Naive thymus-derived CD8-positive, alpha-beta T cell (primary cell): ENCODE measurements at places on chromosomes 7 and 10.

- DNase-seq = no peak
- H3K27ac ChIP-seq = no peak overlapping the region
- no peaks in the 10 kb centered on the region for H3K36me3 ChIP-seq
- H3K4me3 ChIP-seq = no peak overlapping the region
- H3K27me3 ChIP-seq = no peaks in the 10 kb centered on the region
Measured at GRCh38 chr10:82981137-82981723, 1106.2 kb downstream of the NRG3 start.

DNA sequence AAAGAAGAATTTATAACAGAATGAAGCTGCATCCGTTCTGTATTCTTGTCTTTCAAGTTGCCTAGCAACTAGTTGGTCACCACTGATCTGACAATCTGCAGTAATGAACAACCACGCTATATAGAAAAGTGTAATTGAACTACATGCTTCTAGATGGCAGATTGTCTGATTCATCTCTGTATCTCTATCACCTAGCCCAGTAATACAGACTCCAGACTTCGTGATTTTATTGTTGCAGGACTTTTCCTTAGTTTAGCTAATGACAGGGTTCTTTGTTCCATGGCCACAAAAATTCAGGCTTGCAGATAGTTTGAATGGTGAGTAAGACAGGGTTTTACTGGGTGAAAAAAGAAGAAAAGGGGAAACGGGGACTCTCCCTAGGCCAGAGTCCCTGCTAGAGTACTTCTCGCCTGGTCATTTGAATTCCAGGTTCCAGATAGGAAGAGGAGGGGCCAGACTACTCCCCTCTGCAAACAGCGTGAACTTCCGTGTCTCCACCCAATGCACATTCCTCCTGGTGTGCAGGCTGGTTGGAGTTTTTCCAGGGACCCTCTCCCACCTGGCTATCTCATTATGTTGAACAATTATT is 45.9 kb downstream of the COL1A2 start:
- peaks cover 22% of the 10 kb centered on the region for H3K27me3 ChIP-seq
- no peak overlapping the region for H3K4me3 ChIP-seq
- H3K4me1 ChIP-seq = no peaks in the 10 kb centered on the region
- no peaks in the 10 kb centered on the region for H3K36me3 ChIP-seq
- DNase-seq = no peak

GRCh38 chr10:20623546-20623945 is 273.6 kb downstream of the NEBL start:
- no peak overlapping the region for H3K27ac ChIP-seq
- no peak for DNase-seq
- no peak overlapping the region for H3K4me3 ChIP-seq
- no peaks in the 10 kb centered on the region for H3K27me3 ChIP-seq
- H3K36me3 ChIP-seq = no peaks in the 10 kb centered on the region
- H3K4me1 ChIP-seq = no peaks in the 10 kb centered on the region

GRCh38 chr7:641269-641671 is 85.2 kb upstream of the DNAAF5 start:
- H3K4me1 ChIP-seq = peaks cover 11% of the 10 kb centered on the region
- H3K4me3 ChIP-seq = no peak overlapping the region
- H3K27me3 ChIP-seq = no peaks in the 10 kb centered on the region
- H3K27ac ChIP-seq = no peak overlapping the region
- H3K36me3 ChIP-seq = no peaks in the 10 kb centered on the region

GRCh38 chr10:50351483-50352146 is 100.3 kb upstream of the ASAH2 start:
- DNase-seq = no peak
- H3K4me1 ChIP-seq = peaks cover 22% of the 10 kb centered on the region

GRCh38 chr7:84548366-84549365 is 354.1 kb upstream of the SEMA3A start:
- H3K4me1 ChIP-seq = no peaks in the 10 kb centered on the region
- no peak for DNase-seq
- no peaks in the 10 kb centered on the region for H3K27me3 ChIP-seq
- H3K27ac ChIP-seq = no peak overlapping the region
- no peaks in the 10 kb centered on the region for H3K36me3 ChIP-seq

- no peaks in the 10 kb centered on the region for H3K4me1 ChIP-seq
- H3K36me3 ChIP-seq = no peaks in the 10 kb centered on the region
- H3K27me3 ChIP-seq = no peaks in the 10 kb centered on the region
Measured at GRCh38 chr7:42735081-42735480, 176.8 kb downstream of the C7orf25 start.

GRCh38 chr10:36725581-36726520 is 399.5 kb upstream of the ANKRD30A start:
- no peaks in the 10 kb centered on the region for H3K36me3 ChIP-seq
- H3K27ac ChIP-seq = no peak overlapping the region
- no peak overlapping the region for H3K4me3 ChIP-seq
- H3K27me3 ChIP-seq = no peaks in the 10 kb centered on the region

DNA sequence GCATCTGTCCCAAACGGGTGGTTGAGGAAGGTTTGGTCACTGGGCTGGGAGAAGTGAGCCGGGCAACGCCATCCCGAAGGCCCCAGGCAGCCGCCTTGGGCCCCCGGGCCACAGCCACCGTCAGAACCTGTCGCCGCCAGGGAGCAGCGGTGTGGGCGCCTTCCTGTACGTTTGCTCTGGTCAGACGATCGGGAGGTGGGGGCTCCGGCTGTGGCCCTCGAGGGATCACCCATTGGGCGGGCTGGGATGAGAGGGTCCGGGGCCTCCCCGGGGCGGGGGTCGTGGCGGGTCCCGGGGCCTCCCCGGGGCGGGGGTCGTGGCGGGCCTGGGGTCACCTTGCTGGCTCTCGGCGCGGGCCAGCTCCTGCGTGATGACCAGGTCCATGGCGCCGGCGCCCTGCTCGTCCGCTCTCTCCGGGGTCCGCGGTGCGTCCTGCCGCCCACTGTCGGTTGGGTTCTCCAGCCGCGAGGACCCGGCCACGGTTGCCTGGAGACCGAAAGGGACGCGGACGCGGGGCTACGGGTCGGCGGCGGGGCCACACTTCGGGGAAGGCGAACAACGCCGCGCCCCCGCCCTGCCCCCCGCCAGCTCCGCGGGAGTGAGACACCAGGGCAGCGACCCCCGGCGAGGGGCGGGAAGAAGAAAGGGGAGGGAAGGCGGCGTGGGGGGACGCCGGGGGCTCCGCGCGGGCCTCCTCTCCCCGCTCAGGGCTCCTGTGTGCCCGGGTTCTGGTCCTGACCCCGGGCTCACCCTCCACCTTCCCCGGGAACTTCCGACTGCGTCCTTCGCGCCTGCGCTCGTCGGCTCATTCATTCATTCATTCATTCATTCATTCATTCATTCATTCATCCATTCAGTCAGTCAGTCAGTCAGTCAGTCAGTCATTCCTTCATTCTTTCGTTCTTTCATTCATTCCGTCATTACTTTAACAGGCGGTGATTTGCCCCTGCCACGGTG is at the start of gene CFAP46:
TSS of gene CFAP46 (minus strand) at position 470 of the 957 bp plus-strand sequence. CDS start at position 384, 86 bp downstream.
- DNase-seq = no peak
- H3K4me3 ChIP-seq = peak within 1 kb of the TSS; percentile 79
- H3K27ac ChIP-seq = no peak within 1 kb of the TSS

- no peak for DNase-seq
- H3K27me3 ChIP-seq = no peaks in the 10 kb centered on the region
- no peak overlapping the region for H3K4me3 ChIP-seq
- peaks cover 19% of the 10 kb centered on the region for H3K4me1 ChIP-seq
Measured at GRCh38 chr10:12186323-12186722, 9.4 kb downstream of the NUDT5 start.

DNA sequence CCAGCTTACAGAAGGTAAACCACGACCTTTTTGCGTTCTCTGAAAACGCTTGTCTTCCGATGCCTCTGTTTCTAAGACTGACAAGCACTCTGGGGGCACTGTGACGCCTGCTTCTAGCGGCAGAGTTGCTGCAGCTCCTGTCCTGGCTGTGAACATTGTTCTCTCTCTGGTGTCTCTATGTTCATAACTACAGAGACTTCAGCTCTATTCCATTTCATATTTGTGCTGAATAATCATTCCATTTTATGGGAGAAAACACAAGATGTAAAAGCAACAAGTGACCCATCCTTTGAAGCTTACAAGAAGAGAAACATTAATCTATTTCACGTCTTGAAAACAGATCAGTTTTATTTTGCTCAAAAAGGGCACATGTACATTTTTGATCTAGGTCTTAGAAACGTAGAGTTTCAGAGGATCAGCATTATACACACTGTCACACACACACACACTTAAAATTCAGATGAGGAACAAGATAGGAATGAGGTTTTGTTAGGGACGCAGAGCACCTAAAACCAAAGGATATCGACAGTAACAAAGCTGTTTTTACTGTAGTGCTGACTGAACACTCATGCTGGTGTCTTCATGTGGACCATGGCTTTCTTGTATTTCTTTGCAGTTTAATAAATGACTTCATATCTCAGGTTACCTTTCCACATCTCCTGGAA is 3.0 kb downstream of the IKZF1 start:
- H3K4me1 ChIP-seq = peaks cover 59% of the 10 kb centered on the region
- peaks cover 41% of the 10 kb centered on the region for H3K36me3 ChIP-seq
- DNase-seq = peak; percentile 84
- H3K27me3 ChIP-seq = no peaks in the 10 kb centered on the region
- H3K27ac ChIP-seq = peak overlapping the region; percentile 98
- H3K4me3 ChIP-seq = peak overlapping the region; percentile 88

- DNase-seq = no peak
- H3K4me3 ChIP-seq = peak overlapping the region; percentile 31
- peak overlapping the region; percentile 25 for H3K27ac ChIP-seq
- no peaks in the 10 kb centered on the region for H3K27me3 ChIP-seq
Measured at GRCh38 chr7:131370523-131370968, 42.9 kb downstream of the MKLN1 start.

DNA sequence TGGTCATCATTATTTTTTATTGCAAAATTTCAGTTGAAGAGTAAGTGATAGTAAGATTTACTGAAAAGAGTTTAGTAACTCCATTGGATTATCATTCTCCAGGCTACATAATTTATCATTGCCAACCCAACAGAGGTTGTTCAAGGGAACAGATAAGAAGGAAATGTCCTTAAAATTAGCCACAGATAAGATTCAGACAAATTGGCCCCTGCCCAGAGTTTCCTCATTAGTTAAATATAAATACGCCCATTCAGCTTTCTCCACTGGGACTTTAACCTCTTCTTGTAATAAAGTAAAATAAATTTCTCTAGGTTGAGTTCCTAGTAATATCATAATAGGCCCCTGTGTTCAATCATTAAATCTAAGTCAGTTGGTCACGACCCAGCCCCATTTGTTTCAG is 27.7 kb upstream of the PHYHIPL start:
- H3K27me3 ChIP-seq = no peaks in the 10 kb centered on the region
- no peak overlapping the region for H3K27ac ChIP-seq
- H3K4me3 ChIP-seq = no peak overlapping the region

DNA sequence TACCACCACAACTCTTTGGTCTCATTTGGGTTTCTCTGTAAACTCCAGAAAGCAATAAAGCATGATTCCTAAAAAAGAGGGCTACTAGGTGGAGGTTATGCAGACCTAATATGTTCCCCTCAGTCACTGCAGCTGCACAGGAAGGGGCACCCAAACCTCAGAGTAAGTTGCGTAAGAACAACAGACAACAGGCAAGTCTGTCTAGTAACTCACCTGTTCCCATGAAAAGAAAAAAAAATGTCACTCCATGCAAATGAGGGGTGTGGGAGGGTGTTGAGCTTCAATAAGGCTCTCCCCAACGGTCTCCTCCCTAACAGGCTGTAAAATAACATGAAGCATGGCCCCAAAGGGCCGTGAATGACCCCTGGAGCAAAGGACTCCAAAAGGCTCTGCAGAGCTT is 461.4 kb downstream of the KCNMA1 start:
- H3K27ac ChIP-seq = no peak overlapping the region
- no peaks in the 10 kb centered on the region for H3K4me1 ChIP-seq

GRCh38 chr10:51620131-51620530 is 79.3 kb downstream of the CSTF2T start:
- peaks cover 8% of the 10 kb centered on the region for H3K27me3 ChIP-seq
- H3K36me3 ChIP-seq = peaks cover 10% of the 10 kb centered on the region
- DNase-seq = no peak

GRCh38 chr7:44060948-44061644 is 4.3 kb downstream of the PGAM2 start:
- no peak overlapping the region for H3K27ac ChIP-seq
- H3K4me1 ChIP-seq = peaks cover 58% of the 10 kb centered on the region
- no peak overlapping the region for H3K4me3 ChIP-seq
- no peak for DNase-seq

GRCh38 chr10:44471410-44471809 is 86.5 kb upstream of the CXCL12 start:
- H3K4me3 ChIP-seq = no peak overlapping the region
- no peak overlapping the region for H3K27ac ChIP-seq
- H3K36me3 ChIP-seq = no peaks in the 10 kb centered on the region
- H3K27me3 ChIP-seq = peaks cover 41% of the 10 kb centered on the region
- no peak for DNase-seq

DNA sequence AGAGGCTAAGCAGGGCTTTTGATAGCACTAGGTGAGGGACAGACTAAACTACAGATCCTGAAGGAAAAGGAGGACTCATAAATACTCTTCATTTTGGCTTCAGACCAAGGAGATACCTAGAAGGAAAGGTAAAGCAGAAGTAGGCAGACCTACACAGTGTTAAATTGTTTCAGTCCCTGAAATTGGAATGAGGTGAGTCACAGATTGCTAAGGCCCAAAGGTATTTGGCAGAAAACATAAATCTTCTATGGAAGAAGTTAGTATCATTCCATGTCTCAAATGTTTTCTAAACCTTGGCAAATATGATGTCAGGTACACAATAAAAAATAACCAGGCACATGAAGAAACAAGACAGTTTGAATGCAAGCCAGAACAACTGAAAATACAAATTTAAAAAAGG is 30.0 kb downstream of the MTERF1 start:
- no peak overlapping the region for H3K27ac ChIP-seq
- peaks cover 10% of the 10 kb centered on the region for H3K4me1 ChIP-seq
- peaks cover 42% of the 10 kb centered on the region for H3K36me3 ChIP-seq
- no peak overlapping the region for H3K4me3 ChIP-seq
- DNase-seq = no peak

GRCh38 chr10:69119896-69120295 is 4.1 kb upstream of the VPS26A start:
- no peak overlapping the region for H3K4me3 ChIP-seq
- no peak overlapping the region for H3K27ac ChIP-seq
- peaks cover 5% of the 10 kb centered on the region for H3K4me1 ChIP-seq
- H3K27me3 ChIP-seq = no peaks in the 10 kb centered on the region
- DNase-seq = no peak

GRCh38 chr10:101687071-101687658 is 7.8 kb downstream of the FBXW4 start:
- no peak overlapping the region for H3K4me3 ChIP-seq
- H3K27ac ChIP-seq = peak overlapping the region; percentile 32
- H3K4me1 ChIP-seq = peaks cover 87% of the 10 kb centered on the region

GRCh38 chr7:94579470-94579869 is 69.9 kb downstream of the CASD1 start:
- no peaks in the 10 kb centered on the region for H3K27me3 ChIP-seq
- no peak overlapping the region for H3K27ac ChIP-seq
- H3K36me3 ChIP-seq = peaks cover 56% of the 10 kb centered on the region
- no peak overlapping the region for H3K4me3 ChIP-seq
- no peaks in the 10 kb centered on the region for H3K4me1 ChIP-seq
